ENCODE measurements at places on chromosomes 4 and X.

- no peak for DNase-seq
Observed at GRCh38 chr4:146238107-146238506, 23.8 kb downstream of the REELD1 start.

DNA sequence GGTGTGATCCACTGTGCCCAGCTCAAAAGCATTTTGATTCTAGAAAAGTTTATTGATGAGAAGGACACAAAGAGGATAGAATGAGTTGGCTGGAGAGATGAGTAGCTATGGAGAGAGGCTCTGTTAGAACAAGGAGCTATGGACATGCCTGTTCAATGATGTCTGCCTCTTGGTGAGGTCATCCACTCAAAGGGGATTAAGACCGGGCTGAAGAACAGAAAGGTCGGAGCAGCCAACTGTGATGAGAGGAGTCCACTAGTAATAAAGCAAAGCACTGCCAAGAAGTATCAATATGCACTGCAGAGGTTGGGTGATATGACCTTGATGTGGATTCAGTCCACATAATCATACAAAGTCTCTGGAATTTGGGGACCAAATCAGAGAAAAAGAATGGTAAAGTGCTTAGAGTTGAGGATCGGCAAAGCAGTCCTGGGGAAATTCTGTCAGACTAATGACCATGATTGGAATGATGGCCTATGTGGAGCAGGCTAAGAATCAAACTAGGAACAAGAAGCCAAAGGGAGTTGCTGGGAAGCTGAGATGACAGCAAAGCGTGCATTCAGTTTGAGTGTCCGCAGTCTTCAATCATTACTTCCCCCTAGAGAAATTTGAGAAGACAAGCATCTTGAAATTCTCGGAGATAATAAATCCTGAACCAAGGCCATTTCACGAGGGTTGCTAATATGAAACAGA lies 55.7 kb upstream of the MMAA start:
- no peak for DNase-seq

- no peak for DNase-seq
Observed at GRCh38 chr4:134085496-134085895, 116.1 kb downstream of the PABPC4L start.

DNA sequence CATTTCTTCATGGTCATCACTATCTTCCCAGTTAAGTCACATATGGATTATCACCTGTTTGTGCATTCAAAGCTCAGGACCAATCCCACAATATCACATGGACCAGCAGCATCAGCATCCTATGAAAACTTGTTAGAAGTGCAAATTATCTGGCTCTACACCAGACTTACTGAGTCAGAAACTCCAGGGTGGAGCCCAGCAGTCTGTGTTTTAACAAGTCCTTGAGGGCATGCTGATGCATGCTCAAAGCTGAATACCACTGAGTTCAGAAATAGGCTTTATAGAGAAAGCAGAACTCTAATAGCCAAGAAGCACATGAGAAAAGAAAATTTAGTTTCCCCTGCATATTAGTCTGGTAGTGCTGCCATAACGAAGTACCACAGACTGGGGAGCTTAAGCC lies 62.4 kb upstream of the GABRQ start:
- DNase-seq = no peak
